ENCODE measurements at places on chromosomes 5 and 9.
A peak's percentile ranks its signal among the peaks of the same experiment; 100 is the strongest.

- no peak for DNase-seq
Measured at GRCh38 chr5:174418809-174419539, 305.4 kb upstream of the MSX2 start.

- DNase-seq = no peak
Measured at GRCh38 chr5:92761585-92761984, 819.4 kb downstream of the NR2F1-AS1 start.

- no peak for DNase-seq
Measured at GRCh38 chr5:153863951-153864350, 174.8 kb downstream of the FAM114A2 start.

- DNase-seq = peak; percentile 6
Measured at GRCh38 chr9:108761655-108762347, 94.0 kb downstream of the ACTL7B start.

DNA sequence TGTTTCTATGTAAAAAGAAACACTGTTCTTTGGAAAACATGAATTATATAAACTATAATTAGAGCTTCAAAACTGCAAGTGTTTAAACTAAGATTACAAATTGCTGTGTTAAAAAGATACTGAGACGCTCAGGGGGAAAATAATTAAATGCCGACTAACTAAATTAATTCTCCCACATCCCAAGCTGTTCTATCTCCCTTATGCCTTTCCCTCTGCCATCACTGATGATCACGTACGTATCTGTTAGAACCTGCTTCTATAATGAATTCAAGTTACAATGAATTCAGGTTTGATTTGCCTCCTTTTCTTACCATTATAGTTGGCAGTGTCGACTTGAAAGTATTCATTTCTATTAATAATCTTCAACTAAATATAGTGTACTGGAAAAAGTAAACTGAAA is 349.9 kb upstream of the CDH6 start:
- no peak for DNase-seq

GRCh38 chr5:65029178-65029577 is 260.4 kb downstream of the CWC27 start:
- no peak for DNase-seq

GRCh38 chr5:64949331-64949730 is 180.6 kb downstream of the CWC27 start:
- DNase-seq = no peak

DNA sequence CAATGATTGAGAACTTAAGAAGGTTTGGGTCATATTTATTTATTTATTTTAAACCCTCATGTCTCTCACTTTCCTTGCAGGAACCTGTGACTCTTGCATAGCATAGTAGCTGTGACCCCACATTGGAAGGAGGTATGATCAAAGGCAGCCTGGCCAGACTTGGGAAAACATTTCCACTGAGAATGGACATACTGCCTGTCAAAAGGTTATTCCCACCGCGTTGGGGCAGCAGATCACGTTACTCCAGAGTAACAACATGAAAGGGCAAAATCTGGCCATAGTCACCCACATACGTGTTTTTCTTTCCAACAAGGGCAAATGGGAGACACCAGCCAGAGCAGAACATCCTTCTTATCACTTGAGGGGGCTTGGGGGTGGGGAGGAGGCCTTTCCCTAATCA is 95.7 kb downstream of the ARL15 start:
- DNase-seq = no peak

GRCh38 chr9:34492051-34492450 is 30.7 kb downstream of the ENHO start:
- no peak for DNase-seq

DNA sequence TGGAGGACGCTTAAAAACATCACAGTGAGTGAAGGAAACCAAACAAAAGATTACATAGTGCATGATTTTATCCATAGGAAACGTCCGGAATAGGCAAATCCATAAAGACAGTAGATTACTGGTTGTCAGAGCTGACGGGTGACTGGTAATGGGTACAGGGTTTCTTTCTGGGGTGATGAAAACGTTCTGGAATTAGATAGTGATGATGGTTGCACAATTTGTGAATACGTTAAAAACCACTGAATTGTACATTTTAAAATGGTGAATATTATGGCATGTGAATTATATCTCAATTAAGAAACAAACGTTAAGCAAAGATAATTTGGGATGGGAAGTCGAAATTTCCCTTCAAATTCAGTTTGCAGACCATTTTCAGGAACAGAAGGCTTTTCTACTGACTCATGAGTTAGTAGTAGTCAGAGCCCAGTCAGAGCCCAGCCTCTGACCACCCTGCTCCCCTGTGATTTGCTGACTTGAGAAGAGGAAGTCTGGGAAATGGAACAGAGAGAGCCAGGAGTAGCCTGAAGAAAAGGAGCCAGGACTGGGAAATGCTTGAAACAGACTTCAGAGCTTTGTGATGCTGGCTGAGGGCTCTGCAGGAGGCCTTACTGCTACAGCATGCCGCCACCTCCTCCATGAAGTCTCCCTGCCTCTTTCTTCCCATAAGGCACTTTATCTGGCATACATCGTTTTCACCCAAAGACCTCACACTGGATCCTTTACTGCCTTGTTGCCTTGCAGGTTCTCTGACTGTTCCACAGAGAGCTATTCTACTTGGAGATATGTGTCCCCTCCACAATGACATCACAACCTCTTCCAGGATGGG is 46.4 kb upstream of the CTNNA1 start:
- no peak for DNase-seq

- no peak for DNase-seq
Measured at GRCh38 chr5:136197462-136198142, 4.6 kb upstream of the SMIM32 start.

GRCh38 chr5:58406394-58406793 is 53.5 kb downstream of the PLK2 start:
- DNase-seq = no peak

DNA sequence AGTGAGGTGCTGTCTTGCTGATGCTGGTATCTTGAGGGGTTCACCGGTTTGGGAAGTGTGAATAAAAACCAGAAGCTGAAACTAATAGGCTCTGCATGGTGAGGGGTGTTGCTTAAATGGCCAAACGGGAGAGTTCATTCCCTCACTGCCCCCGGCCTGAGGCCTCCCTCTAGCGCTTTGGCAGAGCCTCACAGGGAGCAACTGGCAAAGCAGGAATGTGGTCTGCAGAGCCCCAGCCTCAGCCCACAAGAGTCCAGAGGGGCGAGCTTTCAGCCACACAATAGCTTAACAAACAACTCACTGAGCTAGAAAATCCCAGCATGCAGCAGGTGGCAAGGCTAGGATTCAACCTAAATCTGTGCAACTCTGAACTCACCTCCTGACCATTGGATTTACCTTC is 234.8 kb downstream of the MED10 start:
- no peak for DNase-seq

DNA sequence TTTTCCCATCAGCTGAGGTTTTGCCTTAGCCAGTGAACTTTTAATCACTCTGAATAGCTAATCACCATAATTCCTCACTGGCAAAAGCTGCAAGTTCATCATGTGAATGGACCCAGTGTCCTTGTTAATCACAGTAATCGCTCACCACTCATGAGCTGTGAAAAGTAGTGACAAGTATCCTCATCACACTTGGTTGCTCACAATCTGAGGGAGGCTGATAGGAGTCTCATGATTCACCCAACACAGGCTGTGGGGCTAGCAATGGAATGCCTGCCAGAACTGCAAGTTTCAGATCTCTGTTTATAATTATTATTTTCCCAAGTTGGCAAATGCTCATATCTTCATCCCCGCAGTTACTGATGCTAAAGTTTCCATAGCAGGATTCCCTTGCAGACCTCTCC is 467.2 kb downstream of the KIF4B start:
- DNase-seq = no peak

- DNase-seq = no peak
Measured at GRCh38 chr5:65825408-65826328, 100.7 kb upstream of the ERBIN start.

- peak; percentile 4 for DNase-seq
Measured at GRCh38 chr5:67095346-67096171, 101.0 kb downstream of the CD180 start.

DNA sequence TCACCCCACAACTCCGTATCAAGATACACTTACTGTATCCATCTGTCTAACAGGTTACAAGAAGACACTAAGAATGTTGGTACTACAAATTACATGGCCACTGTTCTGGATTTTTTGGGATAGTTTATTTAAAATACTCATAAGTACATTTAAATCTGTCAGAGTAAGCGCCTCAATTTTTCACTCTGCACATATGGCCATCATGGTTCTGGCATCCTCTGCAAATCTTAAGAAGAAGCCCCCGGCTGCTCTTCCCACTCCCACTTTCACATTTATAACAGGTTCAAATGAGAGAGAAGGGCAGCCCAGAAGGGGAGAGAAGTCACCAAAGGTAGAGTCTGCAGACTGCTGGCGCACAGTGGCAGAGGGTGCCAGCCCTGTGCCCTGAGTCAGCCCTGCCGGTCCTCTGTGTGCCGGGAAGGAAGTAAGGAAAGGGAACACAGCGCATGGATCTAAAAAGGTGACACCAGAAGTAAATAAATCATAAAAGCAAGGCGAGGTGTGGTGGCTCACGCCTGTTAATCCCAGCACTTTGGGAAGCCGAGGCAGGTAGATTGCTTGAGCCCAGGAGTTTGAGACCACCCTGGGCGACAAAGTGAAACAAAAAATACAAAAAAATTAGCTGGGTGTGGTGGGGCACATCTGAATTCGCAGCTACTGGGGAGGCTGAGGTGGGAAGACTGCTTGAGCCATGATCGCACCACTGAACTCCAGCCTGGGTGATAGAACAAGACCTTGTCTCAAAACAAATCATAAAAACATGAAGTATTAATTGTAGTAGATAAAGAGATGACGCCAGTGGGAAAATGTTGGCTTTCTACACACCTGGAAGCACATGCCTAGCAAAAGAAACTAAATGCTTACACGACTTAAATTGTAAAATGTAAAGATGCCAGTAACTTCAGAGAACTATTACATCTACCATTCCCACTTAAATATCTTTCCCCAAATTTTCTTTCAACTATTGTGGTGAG is 30.0 kb downstream of the RNF130 start:
- no peak for DNase-seq

- DNase-seq = no peak
Measured at GRCh38 chr5:31300501-31300900, 107.0 kb downstream of the CDH6 start.

Data from cerebellum (tissue), 4 donors.